ENCODE measurements at places on chromosomes 2 and 18. TPM values are rescaled to one million over a fixed set of nuclear protein-coding genes. Genes with fewer than 3 reads are reported as not detected.

Gene CDH2
- 18.7 TPM for total RNA-seq

DNA sequence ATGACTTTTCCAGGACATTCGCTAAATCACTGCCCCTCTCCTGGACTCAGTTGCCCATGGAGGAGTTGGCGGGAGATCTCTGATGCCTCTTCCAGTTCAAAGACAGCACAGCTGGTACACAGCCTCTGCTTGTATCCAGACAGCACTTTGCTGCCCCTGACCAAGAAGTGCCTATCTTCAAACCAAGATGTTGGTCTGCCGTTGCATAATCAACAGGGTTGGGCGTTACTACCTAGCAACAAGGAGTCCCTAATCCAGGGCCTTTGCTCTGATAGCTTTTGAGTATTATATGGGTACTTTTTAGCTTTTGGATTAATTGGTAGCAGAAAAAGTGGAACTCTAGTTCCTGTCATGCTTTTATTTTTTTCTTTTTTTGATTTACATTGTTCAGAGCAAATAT lies 166.6 kb downstream of the FAM210A start:
- DNase-seq = no peak

Gene IL36A
- not detected for total RNA-seq

DNA sequence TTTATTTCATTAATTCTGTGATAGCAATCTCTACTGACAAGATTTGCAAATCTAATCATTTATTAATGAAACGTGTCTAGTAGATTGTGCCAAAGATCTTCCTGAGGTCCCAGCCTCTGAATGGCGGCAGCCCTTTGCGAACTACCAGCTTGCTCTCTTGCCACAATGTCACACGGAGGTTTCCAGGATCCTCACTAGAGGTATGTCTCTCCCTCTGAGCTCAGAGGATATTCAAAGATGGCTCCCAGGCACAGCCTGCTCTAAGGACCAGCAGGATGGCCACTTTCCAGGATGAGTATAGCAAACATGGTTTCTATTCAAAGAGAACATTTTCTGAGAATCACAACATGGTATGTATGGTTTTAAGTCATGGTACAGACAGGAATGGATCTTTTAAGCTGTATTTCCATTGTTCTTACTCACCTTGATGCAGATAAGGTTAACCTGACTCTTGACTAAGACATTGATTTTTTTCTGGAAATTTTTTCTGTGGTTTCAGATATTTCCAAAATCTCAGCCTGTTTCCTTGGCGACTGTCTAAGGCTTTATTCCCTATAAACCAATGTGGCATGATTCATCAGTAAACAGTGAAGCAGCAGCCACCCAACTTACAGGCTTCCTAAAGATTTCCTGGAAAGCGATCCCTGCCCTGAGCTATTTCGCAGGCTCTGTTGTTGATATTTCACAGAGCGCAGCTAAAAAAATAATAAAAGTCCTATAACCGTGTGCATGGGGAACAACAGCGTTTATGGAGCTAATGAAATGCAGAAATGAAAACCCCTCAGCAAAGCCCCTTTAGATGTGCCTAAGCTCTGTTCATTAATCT lies 54.1 kb upstream of the KLF7 start:
- DNase-seq = no peak

- DNase-seq = no peak
Measured at GRCh38 chr18:31661965-31662364, 22.4 kb downstream of the B4GALT6 start.

Gene RAB27B
- total RNA-seq = 19.8 TPM

DNA sequence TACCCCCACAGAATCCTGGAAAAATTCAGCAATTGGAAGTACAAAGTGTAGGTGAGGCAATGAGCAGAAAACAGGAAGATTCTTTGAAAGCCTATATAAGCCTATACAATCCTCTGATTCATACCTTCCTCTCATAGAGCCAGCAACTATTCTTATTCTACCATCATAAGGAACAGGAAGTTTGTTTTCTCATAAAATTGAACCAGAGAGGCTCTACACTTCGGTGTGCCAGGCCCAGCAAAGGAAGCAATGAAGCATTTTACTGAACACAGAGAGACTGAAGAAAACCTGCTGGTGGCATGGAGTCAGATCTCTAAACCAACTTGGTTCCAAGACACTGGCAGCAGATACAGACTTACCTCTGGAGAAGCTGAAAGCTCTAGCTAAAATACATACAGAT lies 18.7 kb downstream of the CASP8 start:
- DNase-seq = no peak

- DNase-seq = no peak
Measured at GRCh38 chr2:7895289-7895688, 786.6 kb upstream of the ID2 start.

Measured in urinary bladder (tissue), 4 donors.